Hematopoietic multipotent progenitor cell treated with erythropoietin and hydrocortisone succinate and interleukin-3 and kit ligand, for 6 days (in vitro differentiated cells): ENCODE measurements at places on chromosomes 6 and 20.

GRCh38 chr20:45346291-45346718 lies 1.9 kb downstream of the SDC4 start:
- no peak for DNase-seq

DNA sequence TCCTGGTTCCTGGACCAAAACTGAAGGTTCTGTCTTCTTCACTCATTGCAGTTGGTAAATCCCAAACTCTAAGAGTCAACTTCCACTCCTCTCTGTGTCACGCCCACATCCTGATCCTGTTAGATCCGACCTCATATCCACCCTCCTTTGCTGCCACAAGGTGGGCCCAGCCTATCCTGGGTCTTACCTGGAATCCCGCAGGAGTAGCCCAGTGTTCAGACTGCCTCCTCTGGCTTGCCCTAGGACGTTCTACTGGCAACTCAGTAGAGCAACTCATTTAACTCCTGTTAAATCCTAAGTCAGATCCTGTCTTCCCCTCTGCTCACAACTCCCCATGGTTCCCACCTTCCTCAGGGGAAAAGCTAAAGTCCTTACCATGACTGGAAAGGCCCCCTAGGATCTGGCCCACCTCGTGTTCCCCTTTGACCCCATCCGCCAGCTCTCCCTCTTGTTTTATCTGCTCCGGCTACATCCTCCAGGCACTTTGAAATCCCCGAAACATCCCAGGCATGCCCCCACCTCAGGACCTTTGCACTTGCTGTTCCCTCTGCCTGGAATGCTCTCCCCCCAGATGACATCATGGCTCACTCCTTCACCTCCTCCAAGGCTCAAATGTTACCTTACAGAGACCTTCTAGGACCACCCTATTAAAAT lies 43.9 kb downstream of the TFEB start:
- DNase-seq: no peak

DNA sequence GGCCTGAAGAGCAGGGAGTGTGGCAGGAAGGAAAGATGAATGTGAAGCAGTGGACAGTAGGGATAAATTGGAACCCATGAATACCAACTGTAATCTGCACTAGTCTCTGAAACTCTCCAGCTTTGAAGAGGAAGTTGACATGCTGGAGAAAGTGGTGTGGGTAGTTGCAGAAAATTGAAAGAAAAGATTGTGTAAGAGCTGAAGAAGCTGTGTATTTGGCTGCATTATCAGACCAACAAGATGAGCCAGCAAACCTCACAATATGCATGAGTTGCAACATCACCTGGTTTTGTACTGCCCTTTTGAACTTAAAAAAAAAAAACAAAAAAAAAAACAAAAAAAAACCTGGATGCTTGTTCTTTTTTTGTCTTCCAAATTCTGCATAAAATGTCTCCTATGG lies 921.9 kb upstream of the EYS start:
- peak; percentile 38 for DNase-seq

- DNase-seq: peak; percentile 88
These were observed 24.0 kb downstream of the FGD2 start for GRCh38 chr6:37029249-37029971.

- DNase-seq: no peak
These were observed 1374.8 kb upstream of the MAP3K7 start for GRCh38 chr6:91961671-91962070.

- DNase-seq: peak; percentile 59
These were observed 34.0 kb downstream of the TRERF1 start for GRCh38 chr6:42417641-42418112.

GRCh38 chr6:133502441-133503335 lies 261.5 kb downstream of the EYA4 start:
- DNase-seq: no peak

DNA sequence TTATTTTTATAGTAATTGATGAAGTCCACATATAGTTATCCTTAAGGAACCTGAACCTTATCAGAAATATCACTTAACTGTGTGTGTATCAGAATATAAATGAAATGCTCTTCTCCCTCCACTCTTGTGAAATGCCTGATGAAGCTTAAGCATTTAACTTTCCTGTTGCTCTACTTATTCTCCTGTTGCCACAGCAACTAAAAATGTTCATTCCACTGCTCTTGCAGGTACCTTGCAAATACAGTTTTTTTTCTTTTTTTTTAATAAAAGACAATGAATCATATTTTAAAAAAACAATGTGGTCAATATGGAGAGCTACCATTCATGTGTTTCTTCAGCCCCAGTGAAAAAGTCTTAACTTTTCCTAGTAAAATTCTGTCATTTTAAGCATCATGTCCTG lies 210.3 kb downstream of the RFPL4B start:
- DNase-seq: no peak

GRCh38 chr6:15430931-15431405 lies 185.1 kb downstream of the JARID2 start:
- no peak for DNase-seq

- DNase-seq: no peak
These were observed 16.5 kb upstream of the CNKSR3 start for GRCh38 chr6:154526996-154527395.

GRCh38 chr20:5100684-5101347 lies 18.9 kb downstream of the PCNA start:
- peak; percentile 81 for DNase-seq

DNA sequence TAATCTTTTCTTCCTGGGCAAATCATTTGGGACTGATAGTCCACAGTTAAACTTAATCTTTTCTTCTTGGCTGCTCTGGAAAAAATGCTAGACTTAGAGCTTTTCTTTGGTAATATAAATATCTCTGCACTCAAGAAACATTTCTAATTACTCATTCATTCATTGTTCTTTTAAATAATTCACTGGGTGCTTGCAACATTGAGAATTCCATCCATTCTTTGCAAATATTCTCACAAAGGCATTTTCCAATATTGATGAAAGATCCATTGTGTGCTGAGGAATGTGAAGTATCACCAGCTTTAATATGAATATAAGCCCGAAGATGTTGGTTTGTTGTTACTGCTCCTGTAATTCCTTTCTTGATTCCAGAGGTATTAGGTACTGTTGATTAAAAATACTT lies 38.4 kb downstream of the AKAP7 start:
- DNase-seq: no peak

- DNase-seq: no peak
These were observed 25.3 kb upstream of the PYGB start for GRCh38 chr20:25222461-25223178.

DNA sequence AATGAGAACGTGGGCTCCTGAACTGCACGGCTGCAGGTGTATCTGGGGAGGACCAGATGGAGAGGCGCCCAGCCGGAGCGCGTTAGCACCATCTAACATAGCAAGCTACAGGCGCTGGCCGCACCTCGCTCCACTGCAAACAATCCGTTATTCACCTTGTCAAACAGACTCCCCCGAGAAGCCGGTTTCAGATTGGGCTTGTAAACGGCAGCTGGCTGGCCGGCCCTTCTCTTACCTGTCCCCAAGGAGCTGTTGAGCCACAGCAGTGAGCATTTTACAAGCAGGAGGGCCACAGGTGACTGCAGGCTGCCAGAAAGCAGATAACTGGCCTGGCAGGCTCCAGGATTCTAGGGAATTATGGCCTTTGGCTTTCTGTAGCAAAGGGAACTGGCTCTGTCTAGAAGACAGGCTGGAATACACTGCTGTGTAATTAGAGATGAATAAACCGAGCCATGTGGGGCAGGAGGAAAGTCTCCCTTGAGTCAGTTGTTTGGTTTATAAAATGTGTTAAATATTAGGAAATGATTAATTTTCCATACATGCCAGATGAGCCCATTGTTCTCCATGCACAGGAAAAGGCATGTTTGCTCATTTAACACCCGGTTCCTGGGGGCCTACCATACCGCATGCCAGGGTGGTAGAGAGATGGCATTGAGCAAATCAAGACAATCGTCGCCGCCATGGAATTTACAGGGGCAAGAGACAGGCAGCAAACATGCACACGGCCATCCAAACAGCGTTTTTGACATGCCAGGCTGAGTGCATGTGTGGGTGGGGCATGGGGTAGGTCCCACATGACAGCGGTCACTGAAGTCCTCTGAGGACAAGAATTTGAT lies 159.3 kb downstream of the NFATC2 start:
- DNase-seq: no peak

DNA sequence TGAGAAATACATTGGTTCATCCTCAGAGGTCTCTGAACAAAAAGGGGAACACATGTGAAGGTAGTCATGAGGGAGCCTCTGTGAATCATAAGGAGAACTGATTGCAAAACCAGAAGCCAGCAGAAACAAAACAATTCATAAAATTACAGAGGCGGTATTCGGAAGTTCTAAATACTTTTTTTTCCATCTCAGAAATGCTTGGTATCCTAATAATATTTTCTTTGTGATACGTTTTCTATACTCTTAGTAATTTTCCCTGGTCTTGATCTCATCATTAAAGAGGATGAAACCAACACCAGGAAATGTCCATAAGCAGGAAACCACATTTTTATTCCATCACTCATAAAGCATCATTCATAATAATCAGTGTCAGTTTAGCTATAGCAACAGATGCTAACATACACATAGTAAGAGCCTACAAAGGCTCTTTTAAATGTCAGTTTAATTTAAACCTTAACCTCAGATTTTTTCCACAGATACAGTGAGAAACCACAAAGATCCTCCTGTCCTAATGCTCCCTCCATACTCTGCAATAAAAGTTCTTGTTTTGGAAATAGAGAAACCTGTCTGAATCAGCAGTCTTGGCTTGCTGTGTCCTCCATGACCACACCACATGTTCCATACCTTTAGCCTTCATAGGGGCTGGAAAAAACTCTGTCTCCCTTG lies 29.2 kb downstream of the SGK1 start:
- peak; percentile 60 for DNase-seq

GRCh38 chr6:44156494-44157151 lies 2.0 kb upstream of the CAPN11 start:
- no peak for DNase-seq

GRCh38 chr6:89729818-89730217 lies 89.8 kb downstream of the MDN1 start:
- no peak for DNase-seq

- no peak for DNase-seq
These were observed 19.3 kb downstream of the MYLK4 start for GRCh38 chr6:2731281-2731909.

DNA sequence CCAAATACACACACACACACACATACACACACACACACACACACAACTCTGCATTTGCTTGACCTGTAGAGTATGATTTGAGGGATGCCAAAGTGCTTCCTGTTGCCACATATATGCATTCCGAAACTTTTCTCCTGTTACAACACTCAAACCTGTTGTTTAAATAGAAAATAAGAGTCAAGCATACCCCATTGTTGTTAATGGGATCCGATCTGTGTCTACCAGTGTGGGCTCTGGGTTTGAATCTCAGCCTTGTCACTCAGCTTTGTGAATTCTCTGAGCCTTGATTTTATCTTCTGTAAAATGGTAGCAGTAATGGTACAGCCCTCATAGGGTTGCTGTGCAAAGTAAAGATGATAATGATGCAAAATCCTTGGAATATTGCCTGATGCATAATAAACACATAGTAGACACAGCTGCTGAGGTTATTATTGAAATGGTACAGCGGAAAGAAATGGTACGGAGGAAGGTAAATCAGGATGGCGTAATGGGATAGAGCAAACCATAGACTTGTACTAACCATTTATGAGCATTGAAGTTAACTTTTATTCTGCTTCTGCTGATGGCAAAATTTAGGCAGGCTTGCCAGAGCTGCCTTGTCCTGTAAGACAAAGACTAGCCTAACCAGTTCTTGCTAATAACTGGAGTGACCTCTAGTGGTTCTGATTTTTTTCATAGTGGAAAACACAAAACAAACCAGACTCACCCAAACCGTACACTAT lies 113.5 kb upstream of the PHACTR1 start:
- DNase-seq: peak; percentile 51

GRCh38 chr6:18242062-18242851 lies 22.1 kb downstream of the DEK start:
- DNase-seq: no peak

- DNase-seq: no peak
These were observed 120.5 kb downstream of the HIVEP1 start for GRCh38 chr6:12132351-12133222.

- no peak for DNase-seq
These were observed 28.8 kb downstream of the AK9 start for GRCh38 chr6:109662192-109662591.

- no peak for DNase-seq
These were observed 203.0 kb upstream of the PCSK2 start for GRCh38 chr20:17023806-17024205.

GRCh38 chr20:25072226-25072811 lies 9.6 kb downstream of the VSX1 start:
- no peak for DNase-seq

- peak; percentile 84 for DNase-seq
These were observed 32.4 kb upstream of the FAM184A start for GRCh38 chr6:119110601-119111548.

GRCh38 chr6:27178407-27178730 lies 69.1 kb upstream of the PRSS16 start:
- no peak for DNase-seq

GRCh38 chr20:37669062-37669772 lies 24.6 kb upstream of the CTNNBL1 start:
- peak; percentile 31 for DNase-seq

DNA sequence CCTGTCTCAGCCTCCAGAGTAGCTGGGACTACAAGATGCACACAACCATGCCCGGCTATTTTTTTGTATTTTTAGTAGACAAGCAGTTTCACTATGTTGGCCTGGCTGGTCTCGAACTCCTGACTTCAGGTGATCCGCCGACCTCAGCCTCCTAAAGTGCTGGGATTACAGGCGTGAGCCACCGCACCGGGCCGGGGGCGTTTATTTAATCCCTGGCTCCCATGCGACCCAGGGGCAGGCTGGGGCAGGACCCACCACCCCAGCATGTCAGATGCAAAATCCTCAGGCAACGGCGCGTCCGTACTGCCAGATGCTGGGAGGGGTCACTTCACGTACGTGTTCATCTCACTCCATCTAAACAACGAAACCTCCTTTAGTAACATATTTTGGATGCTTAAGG lies 518.7 kb upstream of the NOX3 start:
- no peak for DNase-seq

- DNase-seq: peak; percentile 64
These were observed 1.3 kb downstream of the C20orf203 start for GRCh38 chr20:32672394-32672981.

- DNase-seq: no peak
These were observed 16.1 kb downstream of the PLA2G7 start for GRCh38 chr6:46719099-46719498.
